ENCODE measurements at places on chromosomes 2 and 18. TPM values are rescaled to one million over a fixed set of nuclear protein-coding genes. Genes with fewer than 3 reads are reported as not detected.

Gene NETO1
- total RNA-seq: 19.3 TPM

Gene LRRC30
- total RNA-seq: not detected

Gene NYAP2
- total RNA-seq: not detected

Gene CCDC68
- 0.92 TPM for total RNA-seq

Gene DOCK10
- 1.3 TPM for total RNA-seq

Gene CSRNP3
- 6.7 TPM for total RNA-seq

DNA sequence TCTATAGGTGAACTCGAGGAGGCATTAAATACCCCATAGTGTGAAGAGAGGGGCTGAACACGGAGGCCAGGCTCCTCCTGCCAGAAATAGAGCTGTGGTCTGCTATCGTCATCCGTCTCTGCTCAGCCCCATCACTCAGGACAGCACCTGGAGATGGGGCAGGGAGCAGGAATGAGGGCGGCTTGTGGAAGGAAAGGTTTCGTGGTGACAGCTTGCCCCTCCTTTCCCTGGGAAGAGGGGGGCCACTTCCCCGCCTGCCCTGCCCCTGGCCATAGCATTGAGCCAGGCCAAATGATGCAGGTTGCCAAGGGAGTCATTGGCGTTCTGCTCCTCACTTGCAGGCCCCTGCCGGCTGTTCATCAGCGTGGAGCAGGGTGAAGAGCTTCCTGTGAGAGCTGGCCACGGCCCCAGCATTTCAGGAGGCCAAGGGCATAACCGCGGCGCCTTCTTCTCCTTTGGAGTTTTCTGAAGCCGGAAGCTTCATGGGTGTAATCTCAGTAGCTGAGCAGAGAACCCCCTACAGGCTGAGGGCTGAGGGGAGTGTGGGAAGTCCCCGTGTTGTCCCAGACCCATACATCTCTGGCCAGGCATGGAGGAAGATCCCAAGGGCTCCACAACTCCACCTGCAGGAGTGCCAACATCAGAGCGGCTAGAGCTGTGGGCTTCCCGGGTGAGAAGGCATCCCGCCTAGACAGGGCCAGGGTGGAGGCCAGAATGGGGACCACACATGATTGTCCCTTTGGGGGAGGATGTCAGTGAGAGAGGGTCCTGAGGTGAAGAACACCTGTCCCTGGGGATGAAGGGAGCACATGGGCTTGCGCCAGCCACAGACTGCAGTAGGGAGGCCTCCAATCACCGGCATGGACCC lies 112.5 kb upstream of the GLI2 start:
- no peak for DNase-seq

DNA sequence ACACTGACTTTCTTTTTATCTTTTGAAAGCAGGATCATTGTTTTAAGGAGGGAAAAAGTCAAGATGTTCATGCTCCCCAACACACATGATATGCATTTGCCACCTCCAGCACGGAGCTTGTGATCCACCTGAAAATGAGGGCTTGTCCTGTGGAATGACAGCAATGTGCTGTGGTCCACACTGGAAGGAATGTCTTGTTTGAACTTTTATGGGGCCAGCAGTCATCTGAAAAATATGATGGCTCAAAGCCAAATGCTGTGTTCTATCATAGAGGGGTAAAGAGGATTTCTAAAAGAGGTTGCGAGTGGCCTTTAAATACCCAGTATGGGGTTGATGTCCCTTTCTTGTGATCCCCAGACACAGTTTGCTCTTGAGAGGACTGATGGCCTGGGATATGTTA lies 226.5 kb upstream of the SPRED2 start:
- DNase-seq: no peak

GRCh38 chr2:187878112-187878511 lies 323.9 kb upstream of the TFPI start:
- no peak for DNase-seq

- no peak for DNase-seq
Measured at GRCh38 chr18:44951748-44952147, 271.1 kb downstream of the SETBP1 start.

- no peak for DNase-seq
Measured at GRCh38 chr2:47437287-47437686, 34.3 kb downstream of the MSH2 start.

DNA sequence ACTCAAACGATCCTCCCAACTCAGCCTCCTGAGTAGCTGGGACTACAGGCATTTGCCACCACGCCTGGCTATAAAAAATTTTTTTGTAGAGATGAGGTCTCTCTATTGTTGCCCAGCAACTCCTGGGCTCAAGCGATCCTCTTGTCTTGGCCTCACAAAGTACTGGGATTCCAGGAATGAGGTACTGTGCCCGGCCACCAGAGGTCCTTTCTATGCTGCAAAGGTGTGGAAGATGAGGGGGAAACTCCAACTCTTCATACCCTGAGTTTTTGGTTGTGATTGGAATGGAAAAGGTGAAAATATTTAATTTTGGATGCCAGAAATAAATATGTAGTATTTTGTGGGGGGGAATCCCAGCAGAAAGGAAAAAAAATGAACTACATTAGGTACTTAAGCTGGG lies 36.0 kb downstream of the MRPL33 start:
- DNase-seq: no peak

GRCh38 chr2:119888680-119889079 lies 124.2 kb upstream of the EPB41L5 start:
- no peak for DNase-seq

DNA sequence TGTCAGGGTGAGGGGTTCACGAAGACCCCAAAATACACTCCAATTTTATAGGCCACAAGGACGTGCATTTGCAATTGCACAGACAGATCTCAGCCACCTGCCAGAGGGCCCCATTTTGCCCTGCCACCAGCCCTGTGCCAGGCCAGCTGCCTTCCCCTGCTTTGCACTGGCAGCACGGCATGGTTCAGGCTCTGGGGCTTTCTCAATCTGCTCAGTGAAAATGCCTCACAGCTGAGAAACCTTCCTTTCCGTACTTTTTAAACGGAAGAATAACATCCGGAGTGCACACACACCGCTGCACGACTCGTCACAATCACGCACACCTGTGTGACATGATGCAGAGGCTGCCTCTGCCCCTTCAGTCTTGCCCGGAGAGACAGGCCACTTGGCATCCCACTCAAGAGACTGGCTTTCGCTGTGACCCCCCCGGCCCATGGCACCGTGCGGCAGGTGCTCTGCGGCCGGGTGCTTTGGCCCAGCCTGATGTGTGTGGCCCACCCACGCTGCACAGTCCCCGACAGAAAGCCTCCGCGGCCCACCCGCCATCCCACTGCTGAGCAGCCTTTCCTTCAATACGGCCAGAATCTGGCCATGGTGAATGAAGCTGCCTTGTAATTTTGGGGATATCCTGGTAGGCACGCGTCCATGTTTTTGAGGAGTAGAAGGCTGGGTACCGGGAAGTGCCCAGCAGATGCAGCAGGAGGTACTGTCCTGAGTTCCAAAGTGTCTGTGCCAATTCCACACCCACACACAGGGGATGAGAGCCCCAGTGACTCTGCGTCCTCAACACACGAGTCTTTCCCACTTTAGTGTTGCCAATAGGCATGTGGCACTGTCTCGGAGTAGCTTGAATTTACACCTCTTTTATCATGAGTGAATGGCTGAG lies 88.8 kb downstream of the USP40 start:
- no peak for DNase-seq

DNA sequence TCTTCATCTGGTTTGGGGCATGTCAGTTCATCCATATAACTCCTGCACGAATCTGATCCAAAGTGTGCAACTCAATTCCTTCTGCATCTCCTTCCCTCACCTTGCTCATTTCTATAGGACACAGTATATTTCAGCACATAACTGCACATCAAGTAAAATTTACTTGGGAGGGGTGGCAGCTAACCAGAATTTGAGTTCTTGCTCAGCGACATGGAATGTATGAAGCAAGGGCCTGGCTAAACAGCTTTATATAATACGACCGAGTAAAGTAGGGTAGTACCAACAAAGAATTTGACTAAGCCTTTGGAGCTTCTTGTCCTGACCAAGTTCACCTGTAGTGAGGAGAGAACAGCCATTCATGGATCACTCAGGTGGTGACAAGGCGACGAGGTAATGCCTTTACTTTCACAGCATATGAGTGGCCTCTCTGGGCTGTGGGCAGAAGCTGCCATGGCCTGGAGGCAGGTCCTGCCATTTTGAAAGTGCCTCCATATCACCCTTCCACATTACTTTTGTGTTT lies 570.2 kb upstream of the TNP1 start:
- no peak for DNase-seq

DNA sequence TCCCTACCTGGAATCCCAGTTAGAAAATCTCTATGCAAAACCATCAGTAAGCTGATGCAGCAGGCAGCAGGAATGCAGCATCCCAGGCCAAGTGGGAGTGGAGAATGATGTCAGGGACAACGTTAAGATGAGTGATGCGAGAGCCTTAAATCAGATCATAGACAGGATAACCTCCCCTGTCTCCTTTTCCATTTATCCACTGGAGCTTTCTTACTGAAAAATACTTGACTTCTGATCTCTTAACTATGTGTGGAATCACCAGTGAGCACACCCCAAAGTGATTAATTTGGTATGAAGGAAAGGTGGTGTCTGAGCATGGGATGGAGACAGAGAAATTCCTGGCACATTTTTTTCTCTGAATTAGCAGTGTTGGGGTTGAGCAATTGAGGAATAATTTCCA lies 98.0 kb downstream of the RND3 start:
- no peak for DNase-seq

DNA sequence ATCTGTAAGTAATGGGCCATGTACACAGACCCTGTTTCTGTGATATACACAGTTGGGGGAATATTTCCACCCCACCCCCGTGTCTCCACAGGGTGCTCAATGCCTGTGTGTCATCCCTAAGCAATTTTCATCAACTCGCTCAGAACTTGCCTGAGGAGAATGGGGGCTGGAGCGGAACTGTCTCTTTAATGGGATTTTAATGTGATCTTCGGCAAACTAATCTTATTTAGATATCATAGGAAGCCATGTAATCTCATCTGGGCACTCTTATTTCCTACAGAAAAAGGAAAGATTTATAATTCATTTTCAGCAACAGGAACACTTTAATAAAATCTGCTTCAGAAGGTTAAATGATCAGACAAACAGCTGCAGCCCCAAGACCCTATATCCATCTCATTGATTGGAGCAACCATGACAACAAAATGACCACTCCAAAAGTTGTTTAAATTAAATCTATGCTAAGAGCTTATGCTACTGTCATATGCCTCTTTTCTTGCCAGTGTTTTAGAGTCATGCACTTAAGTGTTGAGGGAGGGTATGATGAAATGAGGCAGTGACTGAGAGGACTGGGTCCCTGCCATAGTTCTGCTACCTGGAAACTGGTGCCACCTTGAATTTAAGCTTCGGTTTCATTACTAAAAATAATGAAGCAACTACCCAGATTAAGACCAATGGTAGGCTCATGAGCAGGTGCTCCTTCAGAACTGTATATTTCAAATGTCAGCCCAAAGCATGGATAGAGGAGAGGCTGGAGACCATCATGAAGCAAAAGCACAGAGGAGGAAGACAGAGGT lies 183.1 kb upstream of the DDX18 start:
- no peak for DNase-seq

- DNase-seq: no peak
Measured at GRCh38 chr2:53452400-53452799, 315.2 kb upstream of the CHAC2 start.

GRCh38 chr2:85748039-85748734 lies 5.6 kb upstream of the ATOH8 start:
- no peak for DNase-seq

DNA sequence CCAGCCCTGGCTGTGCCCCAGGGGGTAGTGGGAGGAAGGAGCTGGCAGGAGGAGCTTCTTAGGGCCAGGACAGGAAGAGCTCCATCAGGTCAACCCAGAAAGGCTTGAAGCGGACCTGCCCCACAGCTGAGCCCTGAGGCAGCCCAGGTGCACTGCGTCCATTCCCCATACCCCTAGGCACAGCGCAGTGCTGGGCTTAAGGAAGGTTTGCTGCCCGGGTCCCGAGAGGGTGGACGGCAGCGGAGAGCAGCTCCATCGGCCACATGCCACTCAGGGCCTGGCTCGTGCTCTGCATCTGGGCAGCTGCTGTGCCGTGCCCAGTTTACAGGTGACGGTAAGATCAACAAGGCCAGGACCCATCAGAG lies 26.4 kb downstream of the DNMT3A start:
- no peak for DNase-seq

- DNase-seq: no peak
Measured at GRCh38 chr2:241852981-241853631, 5.6 kb downstream of the PDCD1 start.

DNA sequence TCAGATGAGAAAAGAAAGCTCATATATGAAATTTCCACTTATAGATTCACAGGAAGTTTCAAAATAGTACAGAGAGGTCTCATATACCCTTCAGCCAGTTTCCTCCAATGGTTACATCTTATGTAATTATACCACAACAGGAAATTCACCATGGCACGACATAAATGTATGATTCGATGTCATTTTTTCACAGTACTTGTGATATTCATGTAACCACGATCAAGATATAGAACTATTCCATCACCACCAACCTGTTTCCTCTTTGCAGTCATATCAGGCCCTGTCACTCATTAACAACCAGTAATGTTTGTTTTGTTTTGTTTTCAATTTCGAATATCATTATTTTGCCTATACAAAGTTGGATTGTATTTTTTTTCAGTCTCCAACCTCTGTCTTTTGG lies 314.3 kb upstream of the POU3F3 start:
- no peak for DNase-seq

DNA sequence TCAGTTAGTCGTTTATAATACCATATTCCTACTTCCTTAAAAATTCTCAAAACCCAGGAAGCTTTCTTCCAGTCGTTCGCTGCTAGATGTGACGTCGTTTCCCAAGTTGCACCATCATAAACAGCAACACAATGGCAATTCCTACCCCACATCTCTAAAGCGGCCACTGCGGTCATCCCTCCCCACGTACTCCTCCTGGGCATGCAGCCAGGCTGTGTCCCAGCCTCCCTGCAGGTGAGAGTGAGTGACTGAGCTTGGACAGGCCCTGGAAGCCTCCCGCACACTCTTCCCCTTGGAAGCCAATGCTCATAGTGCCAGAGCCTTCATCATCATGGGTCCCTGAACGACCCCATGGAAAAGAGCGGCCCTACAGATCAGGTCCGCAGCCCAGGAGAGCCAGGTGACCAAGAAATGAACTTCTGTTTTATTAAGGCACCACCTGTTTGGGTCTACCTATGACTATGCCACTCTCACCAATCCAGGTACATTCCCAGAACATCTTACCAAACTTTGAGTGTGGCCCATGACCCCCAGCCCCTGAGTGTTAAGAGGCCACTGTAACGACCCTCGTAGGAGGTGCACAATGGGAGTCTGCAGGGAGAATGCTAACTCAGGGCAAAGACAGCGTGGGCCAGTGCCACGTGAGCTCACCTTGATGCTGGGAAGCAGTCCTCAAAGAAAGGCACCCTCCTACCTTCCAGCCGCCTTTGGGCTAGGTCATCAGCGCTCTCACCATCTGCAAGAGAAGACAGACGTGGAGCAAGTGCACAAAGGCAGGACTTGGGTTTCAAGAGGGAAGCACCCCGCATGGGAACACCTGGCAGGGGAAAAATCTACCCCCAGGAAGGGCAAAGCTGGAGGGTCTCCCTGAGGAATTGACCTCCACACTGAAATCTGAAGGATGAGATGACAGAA lies 74.7 kb upstream of the RAB6C start:
- DNase-seq: no peak

DNA sequence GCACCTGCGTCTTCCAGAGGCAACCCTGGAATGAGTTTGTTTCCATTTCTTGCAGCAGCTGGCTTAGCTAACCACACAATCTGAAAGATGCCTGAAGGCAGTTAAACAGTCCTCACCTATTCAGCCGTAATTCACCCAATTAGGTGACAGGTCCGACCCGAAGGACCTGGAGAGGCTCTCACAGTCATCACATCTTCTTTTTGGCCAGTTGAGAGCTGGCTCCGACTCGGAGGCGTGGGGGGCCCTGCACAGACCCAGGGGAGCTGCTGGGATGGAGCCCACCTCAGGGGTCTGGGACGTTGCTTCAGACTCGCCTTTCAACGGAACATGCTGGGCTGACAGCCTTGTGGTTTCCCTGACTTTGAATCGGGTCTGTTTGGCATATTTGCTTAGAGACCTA lies 187.3 kb downstream of the RTP5 start:
- DNase-seq: peak; percentile 26
